ENCODE measurements at places on chromosomes 7 and 10.
A peak's percentile ranks its signal among the peaks of the same experiment; 100 is the strongest.

DNA sequence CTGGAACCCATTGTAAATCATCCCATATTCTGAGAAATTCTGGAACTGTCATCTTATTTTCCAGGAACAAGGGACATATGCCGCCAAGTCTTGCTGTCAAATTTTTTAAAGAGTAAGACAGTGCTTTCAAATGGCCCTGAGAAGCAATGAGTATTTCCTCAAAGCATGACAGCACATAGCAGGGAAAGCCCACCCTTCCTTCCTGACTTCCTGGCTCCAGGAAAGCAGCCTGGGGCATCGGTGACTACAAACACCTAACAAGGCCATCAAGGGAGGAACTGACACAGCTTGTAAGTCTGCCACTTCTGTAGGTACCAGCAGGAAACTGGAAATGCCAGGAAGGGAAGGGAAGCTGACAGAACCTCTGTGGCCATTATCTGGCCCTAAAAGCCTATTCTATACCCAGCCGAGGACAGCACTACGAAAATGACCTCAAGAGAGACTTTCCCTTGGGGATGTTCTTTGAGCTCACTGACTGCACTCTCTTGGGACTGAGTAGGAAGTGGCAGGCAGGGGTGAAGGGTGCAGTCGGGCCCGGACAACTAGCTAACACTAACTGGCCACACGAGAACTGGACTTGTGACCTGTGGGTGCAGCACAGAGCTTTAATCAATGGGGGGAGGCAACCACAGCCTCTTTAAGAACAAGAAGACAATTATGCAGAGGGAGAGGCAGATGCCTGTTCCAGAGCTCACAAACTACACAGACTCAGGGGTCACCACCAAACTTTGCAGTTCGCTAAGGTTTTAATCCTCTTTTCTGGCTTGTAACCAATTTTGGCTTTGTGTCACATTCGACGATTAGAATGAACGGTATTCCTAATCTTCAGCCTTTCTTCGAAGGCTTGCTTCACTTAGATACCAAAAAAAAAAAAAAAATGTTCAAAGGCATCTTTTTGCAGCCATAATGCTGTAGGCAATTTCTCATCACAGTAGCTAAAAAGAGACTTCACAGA is 52.0 kb downstream of the GRB10 start:
- peak; percentile 18 for DNase-seq

DNA sequence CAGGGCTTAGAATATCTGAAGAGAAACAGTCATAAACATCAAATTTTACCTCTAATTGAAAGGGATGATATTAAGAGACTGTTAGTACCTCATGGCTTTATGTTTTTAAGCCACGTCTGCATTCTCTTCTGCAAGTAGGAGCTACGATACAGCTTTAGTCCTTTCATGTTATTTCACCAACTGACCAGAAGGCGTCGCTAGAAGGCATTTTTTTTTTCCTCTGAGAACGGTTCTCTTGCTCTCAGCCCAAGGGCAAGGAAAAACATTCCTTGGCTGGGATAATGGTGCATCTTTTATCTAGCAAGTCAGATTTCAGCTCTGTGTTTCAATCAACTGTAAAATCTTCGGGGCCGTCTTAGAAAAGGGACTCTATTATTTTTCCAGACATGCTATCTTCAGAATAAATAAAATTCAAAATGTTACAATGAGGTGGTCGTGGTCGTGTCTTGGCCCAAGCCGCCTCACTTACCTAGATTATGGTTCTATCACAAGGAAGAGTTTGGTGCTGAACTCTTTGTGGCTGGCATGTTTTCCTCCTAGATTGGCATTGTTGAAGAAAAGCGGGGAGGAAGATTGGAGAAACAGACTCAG is 41.6 kb upstream of the LYZL2 start:
- DNase-seq = peak; percentile 84

DNA sequence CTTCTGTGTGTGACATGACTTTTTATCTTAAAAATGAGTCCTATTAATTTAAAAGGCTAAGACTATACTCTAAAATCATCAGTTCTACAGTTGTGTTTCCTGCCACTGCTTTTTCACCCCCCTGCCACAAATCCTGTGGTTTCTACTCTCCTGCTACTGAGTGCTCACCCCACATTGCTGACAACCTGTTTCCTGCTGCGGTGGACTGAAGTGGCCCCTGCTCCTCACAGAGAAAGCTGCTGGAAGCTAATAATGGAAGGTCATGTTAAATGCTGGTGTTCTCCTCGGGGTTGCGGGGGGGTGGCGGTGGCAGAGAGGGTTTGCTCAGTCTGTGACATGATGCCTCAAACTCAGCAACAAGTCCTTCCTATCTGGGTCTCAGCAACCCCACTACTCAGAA is 113.2 kb upstream of the INHBA start:
- DNase-seq = peak; percentile 40

GRCh38 chr10:70534281-70534680 is 55.7 kb downstream of the PALD1 start:
- DNase-seq = no peak

DNA sequence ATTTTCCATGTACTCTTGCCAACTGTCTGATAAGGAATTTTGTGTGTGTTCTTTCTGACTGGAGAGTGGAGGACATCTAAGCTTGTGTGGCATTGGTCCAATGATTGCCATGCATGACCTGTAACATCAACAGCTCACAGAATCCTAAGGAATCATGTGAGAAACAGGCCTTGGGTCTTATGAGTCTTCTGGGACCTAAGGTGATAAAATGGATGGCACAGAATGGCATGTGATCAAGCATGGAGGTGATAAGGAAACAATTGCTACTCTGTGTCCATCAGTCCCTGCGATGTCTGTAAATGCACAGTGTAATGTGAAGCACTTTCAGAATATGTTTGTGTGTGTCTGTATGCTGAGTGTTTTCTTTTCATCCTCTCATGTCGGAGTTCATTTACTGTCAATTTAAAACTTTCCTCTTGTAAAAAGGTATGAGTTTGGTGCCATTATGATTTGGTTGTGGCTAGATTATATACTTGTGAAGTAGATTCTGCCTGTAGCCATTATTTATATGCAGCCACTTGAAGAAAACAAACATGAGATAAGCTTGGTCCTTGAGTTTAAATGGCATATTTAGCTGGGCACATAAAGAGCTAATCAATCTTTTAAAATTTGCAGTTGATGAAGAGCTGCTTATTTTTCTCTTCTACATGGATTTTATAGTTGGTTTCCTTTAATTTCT is 127.5 kb downstream of the VPS50 start:
- DNase-seq = no peak

DNA sequence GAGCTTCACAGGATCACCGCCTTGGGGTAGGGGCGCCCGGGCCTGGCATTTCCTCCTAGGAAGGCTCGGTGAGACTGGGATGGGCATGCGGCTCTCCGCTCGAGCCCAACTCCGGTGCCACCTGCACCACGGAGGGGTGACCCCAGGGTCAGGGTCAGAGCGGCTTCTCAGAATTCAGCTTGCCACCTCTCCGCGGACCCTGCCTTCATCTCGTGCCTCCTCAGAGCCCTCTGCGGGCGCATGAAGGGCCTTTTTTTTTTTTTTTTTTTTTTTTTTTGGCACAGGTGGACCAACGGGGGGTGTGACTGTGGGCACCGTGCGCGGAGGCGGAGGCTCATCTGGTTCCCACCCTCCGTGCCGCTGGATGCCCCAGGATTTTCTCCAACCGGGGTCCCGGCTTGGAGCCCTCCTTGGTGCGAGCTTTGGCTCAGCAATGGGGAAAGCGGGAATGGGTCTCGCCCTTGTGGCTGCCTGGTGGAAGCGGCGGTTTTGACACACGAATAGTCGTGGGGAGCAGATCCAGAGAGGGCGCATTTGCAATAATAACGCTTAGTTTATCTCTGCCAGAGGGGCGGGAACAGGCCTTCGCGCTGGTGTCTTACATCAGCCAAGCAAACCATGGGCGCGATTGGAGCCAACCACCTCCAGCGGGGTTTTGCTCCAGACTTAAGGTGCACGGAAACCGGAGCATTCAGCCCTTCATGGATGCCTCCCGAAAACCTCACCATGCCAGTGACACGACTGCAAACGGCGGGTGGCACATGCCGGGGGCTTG is 5.0 kb upstream of the TNRC18 start:
- peak; percentile 82 for DNase-seq

DNA sequence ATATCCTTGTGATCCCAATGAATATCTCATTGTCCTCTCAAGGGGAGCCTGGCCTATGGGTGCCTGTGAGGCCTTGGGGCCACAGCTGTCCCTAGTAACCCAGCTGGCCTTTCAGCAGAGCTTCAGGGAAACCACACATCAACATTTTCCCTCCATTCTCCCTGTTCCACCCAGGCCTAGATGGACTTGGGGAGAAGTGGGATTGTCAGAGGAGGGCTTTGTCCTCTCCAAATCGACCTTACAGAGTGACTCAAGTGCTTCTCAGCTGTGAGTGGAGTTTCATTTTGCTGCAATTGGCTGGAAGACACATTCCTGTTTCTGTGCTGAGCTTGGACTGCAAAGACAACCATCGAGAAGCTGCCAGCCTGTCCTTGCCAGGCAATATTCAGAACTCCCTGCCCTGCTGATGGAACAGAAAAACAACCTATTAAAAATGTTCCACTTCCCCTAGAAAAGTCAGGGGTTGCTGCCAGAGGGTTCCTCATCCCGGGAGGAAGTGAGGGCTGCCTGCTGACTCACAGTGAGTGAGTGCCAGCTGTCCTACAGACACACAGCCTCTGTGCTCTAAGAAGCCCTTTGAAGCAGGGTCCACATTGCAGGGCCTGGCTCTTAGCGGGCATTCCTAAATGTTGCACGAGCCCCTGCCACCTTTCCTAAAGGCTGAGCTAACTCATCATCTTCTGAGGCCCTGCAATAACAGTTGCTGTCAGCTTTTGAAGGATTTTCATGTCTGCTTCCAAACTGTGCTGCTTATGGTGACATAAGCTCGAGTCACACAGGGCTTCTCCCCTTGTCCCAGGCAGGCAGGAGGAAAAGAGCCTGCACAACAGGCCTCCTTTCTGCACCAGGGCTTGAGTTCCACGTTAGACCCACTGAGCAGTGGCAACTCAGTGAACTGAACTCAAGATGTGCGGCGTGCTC is 20.5 kb downstream of the STRA8 start:
- DNase-seq = peak; percentile 92

DNA sequence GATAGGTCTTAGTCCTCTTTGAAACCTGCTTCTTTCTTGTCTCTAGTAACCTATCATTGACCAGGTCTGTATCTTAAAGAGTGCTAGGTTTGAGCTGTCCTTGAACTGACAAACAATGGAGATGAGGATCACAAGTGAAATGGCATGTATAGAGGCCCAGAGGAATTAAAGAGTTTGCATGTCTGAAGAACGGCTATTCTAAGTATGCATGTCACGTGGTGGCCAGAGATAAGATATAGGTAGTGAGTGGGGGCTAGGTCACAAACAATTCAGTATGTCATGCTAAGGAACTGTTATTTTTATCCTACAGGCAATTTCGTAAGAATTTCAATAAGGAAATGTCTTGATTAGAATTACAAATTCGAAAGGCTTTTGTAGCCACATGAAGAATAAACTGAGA is 95.3 kb downstream of the SUGCT start:
- DNase-seq = no peak

DNA sequence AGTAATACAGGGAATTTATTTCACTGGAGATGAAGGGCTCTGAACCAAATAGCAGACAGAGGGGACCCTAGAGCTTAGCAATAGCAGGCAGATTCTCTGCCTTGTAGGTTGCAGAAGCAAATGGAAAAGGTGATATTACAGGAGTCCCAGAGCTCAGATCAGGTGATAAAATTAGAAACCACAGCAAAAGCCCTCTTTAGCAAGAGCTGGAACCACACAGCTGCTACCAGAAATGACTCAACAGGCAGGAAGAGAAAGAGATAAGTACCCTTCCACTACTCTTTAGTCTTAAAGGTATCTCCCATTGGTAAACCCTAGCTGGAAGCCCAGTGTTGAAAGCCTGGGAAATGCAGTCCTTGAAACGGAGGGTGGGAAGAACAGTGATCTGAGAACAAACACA is 535.6 kb upstream of the GHITM start:
- no peak for DNase-seq

DNA sequence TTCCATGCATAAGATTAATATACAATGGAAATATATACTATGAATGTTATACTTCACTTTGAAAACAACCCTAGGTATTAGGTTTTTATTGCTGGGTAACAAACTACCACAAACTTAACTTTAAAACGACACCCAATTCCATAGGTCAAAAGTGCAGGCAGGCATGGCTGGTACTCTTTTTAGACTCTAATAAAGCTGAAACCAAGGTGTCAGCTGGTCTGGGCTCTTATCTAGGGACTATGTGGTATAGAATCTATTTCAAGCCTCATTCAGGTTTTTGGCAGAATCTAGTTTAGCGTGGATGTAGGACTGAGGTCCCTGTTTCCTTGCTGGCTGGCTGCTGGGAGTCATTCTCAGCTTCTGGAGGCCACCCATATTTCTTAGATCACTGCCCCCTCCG is 65.0 kb upstream of the TMEM168 start:
- DNase-seq = no peak

- peak; percentile 8 for DNase-seq
Observed at GRCh38 chr10:90179696-90180407, 478.5 kb downstream of the KIF20B start.

DNA sequence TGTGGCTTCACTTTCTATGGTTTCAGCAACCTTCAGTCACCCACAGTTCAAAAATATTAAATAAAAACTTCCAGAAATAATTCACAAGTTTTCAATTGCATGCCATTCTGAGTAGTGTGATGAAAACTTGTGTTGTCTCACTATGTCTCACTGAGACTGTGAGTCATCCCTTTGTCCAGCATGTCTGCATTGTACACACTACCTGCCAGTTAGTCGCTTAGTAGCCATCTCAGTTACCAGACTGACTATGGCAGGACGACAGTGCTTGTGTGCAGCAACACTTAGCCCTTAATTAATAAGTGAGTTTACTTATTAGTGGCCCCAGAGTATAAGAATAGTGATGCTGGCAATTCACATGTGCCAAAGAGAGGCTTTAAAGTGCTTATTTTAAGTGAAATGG is 22.5 kb downstream of the CCDC186 start:
- no peak for DNase-seq

GRCh38 chr7:31058122-31058521 is 6.0 kb downstream of the ADCYAP1R1 start:
- DNase-seq = no peak

Measured in Ammon's horn (tissue), 1 donor.